ENCODE measurements at places on chromosomes 2 and 18.

GRCh38 chr2:123245156-123245555, 779.9 kb upstream of the CNTNAP5 start:
- no peak for DNase-seq

DNA sequence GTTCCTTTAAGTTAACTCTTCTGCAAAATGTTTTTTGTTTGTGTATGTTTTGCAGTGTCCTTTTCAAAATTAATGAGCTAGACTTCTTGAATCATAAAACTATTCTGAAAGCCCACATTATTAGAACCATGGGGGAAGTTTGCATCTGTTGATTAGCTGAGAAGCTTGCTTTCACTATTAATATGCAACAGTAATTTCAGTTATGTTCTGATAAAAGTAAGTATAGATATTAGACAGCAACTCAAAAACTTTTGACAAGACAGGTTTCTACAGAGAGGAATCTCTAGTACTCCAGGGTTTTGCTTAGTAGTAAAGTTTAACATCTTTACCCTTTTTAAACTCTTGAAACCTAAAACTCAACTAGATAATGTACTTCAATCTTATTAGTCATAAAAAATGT, 147.8 kb downstream of the UBE2E3 start:
- DNase-seq: no peak

GRCh38 chr2:211161236-211161635, 604.8 kb downstream of the CPS1 start:
- no peak for DNase-seq

DNA sequence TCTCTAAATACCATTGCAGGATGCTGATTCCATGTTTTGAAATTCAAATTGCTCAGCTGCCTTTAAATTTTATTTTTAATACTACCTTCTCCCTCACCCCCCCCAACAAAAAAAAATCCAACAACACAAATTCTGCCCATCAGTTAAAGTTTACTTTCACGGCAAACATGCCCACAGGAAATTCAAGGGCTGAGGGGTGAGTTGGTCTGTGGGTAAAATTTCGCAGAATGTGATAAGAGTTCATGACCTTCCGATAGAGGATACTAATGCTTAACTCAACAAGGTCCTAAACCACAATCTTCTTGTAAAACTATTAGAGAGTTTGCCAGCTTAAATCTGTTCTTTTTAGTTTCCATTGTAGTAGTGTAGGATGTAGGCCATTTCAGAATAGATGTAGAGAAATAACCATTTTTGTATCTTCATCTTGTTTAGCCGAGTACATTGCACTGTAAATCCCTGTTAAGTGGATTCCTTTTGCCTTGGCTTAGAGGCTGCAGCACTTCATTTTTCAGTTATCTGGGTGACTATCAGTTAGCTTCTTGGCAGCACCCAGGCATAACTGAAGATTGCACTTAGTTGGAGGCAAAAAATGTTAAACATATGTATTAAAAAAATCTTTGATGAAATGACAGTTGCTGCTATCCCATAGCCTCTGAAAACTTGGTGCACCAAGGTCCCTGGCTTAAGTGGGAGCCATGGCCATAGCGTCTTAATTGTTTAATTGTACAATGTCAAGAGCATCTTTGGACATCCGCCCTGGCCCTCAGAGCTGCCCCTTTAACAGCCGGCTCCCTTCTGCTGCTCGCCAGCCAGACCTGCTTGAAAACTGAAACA, 232.3 kb downstream of the HAUS1 start:
- DNase-seq: no peak

- no peak for DNase-seq
Observed at GRCh38 chr18:11850821-11851145, 430 bp upstream of the CHMP1B start.

- DNase-seq: no peak
Observed at GRCh38 chr2:40962026-40962425, 510.1 kb upstream of the SLC8A1 start.

DNA sequence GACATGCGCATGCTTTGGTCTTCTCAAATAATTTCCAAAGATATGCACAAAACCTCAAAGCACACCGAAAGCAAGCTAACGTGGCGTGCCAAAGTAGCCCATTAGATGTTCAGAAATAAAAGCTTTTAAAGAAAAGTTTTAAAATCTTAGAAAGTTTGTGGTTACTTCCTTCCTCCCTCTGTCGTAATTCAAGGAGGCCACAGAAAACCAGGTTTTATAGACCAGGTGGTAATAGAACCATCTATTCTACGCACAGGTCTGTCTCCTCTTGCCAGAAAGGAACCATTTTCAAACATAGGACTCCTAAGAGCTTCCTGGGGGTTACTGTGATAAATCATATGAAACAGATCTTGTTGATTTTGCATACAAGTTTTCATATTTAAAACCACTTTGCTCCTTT, 487.2 kb downstream of the ARHGAP15 start:
- no peak for DNase-seq

- peak; percentile 76 for DNase-seq
Observed at GRCh38 chr2:132547090-132547687, 122.8 kb downstream of the LYPD1 start.

DNA sequence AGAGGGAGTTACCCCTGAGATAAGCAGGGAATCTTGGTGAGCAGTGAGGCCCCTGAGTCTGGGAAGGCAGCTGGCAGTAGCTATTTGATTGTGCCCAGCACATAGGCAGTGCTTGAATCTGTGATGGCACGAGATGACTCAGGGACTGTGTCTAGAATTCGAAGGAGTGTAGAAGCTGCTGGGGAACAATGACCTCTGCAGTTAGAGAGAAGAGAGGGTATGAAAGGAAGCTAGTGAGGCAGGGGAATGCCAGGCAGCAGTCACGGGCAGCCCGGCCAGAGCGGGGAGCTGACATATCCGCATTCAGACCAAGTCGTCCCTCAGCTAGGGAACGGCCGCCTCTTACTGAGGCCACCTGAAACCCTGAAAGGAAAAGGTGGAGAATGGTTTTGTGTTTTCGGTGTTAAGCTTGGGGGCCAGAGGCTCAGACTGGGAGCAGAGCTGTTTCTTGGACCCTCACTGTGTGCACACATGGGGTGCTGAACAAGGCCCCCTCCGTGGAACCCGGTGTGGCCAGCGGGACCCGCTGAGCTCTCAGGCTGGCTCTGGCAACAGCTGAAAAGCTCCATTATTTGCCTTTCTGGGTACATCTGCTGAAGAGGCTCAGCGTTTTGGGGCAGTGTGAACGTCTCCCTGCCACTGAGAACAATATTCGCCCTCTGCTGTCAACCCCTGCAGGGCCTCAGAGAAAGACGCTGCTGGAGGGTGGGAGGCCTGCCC, 32.9 kb downstream of the ARHGEF4 start:
- DNase-seq: no peak

DNA sequence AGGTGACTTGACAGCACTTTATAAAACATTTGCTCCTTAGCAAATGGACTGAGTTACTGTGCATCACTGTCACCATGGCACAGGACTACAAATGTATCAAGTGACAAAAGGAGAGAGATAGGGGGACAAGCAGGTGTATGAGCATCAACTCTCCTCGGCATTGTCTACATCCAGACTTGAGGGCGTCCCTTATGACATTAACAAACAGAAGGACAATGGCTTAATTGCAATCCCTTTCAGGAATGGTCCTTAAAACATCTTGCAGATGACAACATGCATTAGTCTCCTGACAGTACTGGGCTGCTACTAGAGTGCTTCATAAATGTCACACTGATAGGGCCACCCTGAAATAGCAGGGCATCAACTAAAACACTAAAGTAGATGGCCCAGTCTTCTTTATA, 198.8 kb downstream of the PDE1A start:
- DNase-seq: no peak

DNA sequence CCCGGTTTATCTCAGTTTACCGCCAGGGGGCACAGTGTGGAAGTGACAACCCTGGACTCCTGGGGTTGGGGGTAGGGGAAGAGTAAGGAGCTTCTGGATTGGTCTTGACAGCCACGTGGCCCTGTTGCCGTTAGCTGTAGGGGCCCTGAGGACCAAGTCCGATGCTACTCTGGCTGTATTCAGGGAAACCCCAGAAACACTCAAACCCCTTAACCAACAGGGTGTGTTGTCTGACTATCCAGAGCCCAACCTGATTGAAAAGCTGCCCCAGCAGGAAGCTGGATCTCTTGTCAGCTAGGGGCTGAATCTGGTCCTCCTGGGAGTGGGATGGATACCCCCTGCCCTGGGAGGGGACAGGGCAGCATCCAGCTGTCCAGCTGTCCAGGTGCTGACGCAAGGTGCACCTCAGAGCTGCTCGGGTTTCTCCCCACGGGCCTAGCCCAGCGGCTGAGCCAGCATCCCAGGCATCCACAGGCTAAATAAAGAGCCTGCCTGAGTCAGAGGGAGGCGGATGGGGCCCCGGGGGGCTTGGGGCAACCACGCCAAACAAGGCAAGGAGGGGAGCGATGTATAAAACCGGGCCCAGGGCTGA, 3.1 kb upstream of the GMPPA start:
- no peak for DNase-seq

GRCh38 chr2:45263147-45263546, 253.9 kb upstream of the SIX2 start:
- DNase-seq: no peak

- DNase-seq: no peak
Observed at GRCh38 chr2:72413716-72414115, 266.1 kb upstream of the CYP26B1 start.

DNA sequence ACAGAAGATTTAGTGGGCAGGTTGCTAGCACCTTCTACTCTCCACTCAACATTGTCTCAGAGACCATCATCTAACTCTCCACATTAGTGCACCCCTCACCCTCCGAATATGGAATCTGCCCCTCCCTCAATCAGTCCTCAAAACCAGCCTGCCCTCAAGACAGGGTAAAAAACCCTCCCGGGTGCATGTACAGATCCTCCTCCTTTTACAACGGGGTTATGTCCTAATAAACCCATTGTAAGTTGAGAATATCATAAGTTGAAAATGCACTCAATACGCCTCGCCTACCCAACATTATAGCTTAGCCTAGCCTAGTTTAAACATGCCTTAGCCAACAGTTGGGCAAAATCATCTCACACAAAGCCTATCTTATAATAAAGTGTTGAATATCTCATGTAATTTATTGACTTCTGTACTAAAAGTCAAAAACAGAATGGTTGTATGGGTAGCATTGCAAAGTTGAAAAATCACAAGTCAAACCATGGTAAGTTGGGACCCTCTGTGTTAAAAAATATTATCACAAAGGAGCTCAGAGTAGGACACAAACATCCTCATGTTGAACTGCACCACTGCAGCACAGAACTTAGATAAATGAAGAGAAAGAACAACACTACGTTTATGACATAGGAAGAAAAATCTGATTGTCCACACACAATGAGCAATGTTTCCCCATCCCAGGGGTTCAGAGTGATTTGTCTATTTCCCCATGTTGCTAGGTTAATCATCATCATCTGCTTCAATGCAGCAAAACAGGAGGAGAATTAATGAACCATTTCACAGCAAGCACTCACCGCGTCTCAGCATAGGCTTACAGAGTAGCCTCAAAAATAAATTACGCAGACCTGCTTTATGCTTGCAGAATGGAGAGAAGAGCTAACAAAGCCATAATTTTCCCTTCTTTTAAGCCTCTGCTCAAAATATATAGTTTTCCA, 184.1 kb upstream of the ARL4C start:
- DNase-seq: no peak

DNA sequence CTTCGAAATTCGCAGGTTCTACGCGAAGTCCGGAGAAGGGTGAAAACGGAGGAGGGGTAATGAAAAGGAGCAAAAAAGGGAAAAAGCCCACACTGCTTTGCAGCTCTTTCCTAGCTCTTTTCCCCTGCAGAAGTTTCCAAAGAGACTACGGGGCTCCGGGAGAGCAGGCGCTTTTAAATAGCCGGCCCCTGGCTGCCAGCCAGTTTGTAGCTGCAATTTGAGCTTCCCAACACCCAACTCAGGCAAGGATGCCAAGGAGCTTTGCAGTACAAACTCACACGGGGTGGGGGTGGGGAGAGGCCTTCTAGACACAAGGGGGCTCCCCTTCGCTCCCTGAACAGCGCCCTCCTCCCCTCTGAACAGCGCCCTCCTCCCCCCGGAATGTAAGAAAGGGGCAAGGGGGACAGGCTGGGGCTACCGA, at the start of gene IGFBP5:
IGFBP5 (minus strand) TSS at position 149 of the 421 bp plus-strand sequence. CDS start 774 bp downstream, outside the sequence.
- DNase-seq: peak; percentile 85

- DNase-seq: no peak
Observed at GRCh38 chr18:36399055-36399454, 101.5 kb downstream of the FHOD3 start.

DNA sequence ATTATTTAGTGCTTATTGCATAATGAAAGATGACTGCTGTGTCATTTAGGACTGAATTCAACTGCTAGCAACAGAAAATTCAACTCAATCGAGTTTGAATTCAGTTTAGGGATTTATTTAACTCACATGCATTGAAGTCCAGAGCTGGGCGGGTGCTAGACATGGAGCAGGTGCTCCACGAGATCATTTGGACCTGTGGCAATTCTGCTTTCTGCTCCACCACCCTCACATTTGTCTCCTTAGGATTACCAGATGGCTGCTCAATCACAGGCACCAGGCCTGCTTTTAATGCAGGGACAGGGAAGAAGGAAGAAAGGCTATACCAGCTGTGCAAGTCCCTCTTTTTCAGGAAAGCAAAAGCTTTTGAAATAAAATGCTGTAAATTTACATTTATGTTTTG, 572.9 kb upstream of the SLC8A1 start:
- no peak for DNase-seq

DNA sequence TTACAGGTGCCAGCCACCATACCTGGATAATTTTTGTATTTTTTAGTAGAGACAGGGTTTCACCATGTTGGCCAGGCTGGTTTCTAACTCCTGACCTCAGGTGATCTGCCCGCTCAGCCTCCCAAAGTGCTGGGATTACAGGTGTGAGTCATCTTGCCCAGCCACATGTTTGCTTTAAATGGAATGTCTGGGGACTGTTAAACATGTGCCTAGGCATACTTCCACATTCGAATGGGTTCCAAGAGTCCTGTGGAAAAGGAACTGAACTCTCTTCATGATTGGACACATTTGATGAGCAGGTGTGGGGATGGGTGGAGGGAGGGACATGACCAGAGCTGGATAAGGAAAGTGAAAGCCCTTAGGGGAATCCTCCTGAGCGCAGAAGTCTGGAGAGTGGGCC, 58.4 kb upstream of the GREB1L start:
- DNase-seq: no peak

- DNase-seq: no peak
Observed at GRCh38 chr2:9773903-9774239, 69.4 kb upstream of the TAF1B start.
